ENCODE measurements at places on chromosomes 7 and 10.

DNA sequence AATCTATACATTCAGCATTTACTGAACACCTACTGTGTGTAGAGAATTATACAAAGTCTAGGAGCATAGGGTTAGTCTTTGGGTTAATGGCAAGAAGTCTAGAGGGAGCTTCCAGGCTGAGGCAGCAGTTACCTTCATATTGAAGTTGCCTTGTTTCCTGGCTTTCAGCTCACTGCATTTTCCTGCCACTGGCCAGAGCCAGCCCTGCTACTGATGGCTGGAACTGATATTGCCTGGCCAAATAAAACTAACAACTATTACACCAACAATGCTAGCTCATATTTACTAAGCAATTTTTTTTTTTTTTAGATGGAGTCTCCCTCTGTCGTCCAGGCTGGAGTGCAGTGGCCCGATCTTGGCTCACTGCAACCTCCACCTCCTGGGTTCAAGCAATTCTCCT is 165.7 kb upstream of the ITGB1 start:
- no peak for DNase-seq

DNA sequence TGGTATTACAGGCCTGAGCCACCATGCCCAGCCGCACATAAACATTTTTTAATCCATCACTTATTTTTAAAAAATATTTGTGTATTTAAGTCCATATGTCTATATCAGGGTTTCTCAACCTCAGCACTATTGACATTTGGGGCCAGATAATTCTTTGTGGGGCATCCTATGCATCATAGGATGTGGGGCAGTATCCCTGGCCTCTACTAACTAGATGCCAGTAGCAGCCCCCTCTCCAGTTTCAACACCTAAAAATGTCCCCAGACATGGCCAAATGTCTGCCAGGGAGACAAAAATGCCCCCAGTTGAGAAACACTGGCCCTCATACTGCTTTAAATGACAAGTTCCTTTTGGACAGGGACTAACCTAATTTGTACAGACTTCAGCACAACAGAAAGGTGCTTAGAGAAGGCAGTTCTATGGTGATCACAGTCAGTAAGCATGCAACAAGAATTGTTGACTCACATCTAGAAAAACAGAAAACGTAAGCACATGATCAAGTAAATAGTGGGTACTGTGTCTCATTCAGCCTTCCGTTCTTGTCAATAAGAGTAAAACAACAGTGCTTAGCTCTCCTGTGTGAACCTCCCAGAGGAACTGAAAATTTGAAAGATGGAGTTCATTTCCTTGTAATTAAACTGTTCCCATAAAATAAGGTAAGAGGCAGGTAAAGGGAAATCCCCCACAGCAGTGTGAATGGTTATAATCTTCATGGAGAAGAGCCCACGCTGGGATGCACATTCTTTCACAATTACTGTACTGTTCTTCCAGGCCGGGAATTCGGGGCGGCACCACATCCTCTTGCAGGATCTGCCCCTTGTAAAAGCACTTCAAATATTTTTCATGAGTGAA is 17.3 kb upstream of the ADRB1 start:
- DNase-seq: no peak

- DNase-seq: no peak
Measured at GRCh38 chr10:81872206-81872862, 2.7 kb upstream of the NRG3 start.

GRCh38 chr10:63588436-63589167 is 67.4 kb downstream of the REEP3 start:
- no peak for DNase-seq

GRCh38 chr10:12314836-12315235 is 34.5 kb upstream of the CAMK1D start:
- DNase-seq: no peak
